ENCODE measurements at places on chromosomes 3 and 15. TPM values are rescaled to one million over a fixed set of nuclear protein-coding genes. Genes with fewer than 3 reads are reported as not detected.

The EPHB3 gene
- total RNA-seq, result 3.7 TPM

The AMIGO3 gene
- total RNA-seq, result not detected

The BNC1 gene
- 0.27 TPM for total RNA-seq

The CYP19A1 gene
- 2.9 TPM for total RNA-seq

The RAD51 gene
- not detected for total RNA-seq

All from gastroesophageal sphincter (tissue), 4 donors.